ENCODE measurements at places on chromosomes 5 and 9.

GRCh38 chr5:167798448-167798847 is 493.0 kb upstream of the WWC1 start:
- no peak for DNase-seq

DNA sequence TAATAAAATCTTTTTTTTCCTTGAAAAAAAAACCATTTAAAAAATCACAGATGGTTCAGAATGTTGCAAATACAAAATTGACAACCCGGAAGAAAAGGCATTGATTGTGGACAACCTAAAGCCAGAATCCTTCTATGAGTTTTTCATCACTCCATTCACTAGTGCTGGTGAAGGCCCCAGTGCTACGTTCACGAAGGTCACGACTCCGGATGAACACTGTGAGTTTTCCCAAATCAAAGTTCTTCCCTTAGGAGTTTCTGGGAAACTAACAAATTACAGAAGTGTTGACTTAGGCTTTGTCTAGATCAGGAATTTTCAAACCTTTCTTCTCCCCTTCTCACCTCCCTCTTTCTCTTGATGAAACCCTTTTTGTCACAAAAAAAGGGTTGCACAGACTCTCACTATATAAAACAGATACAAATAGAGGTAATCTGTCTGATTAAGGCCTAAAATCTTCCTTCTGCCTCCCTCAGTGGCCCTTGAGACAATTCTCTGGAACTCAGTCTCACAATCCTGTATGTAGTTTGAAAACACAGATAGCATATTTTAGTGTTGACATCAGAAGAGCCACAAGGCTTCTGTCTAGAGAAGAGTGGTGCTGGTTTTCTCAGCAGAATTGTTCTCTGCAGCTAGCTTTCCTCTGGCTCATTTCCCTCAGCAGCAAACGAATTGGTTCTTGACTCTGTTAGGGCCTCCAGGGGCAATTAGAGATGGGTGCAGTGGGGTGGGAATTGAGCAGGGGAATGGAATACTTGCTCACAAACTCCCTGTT is 79.5 kb downstream of the OSMR start:
- no peak for DNase-seq

DNA sequence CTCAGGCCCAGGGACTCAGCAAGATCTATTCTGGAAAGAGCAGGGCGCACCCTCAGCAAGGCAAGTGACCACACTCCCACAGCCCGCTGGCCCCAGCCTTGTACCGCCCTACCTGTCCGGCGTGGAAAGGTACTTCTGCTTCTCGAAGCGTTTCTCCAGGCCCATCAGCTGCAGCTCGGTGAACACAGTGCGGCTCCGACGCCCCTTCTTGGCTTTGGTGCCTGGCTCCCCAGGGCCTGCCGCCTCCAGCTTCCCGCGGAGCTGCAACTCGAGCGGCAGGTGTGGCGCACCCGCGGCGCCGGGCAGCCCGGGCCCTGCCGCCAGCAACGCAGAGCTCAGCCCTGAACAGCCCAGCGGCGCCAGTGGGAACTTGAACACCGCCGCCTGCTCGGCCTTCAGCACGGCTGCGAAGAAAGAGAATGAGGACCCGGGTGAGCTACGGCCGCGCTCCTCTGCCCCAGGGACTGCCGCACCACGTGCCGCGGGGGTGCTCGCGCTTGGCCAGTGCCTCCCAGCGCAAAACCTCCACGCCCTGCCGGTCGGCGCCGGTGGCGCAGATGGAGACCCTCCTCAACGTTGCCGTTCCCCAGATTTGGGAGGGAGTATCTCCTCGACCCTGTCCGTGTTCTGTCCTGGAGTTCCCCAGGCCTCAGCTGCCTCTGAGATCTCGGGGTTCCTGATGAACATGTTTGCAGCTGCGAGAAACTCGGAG is 2.2 kb downstream of the BARX1 start:
- DNase-seq, result no peak

- DNase-seq, result no peak
These were observed 14.4 kb downstream of the ELAVL2 start for GRCh38 chr9:23811633-23812032.

DNA sequence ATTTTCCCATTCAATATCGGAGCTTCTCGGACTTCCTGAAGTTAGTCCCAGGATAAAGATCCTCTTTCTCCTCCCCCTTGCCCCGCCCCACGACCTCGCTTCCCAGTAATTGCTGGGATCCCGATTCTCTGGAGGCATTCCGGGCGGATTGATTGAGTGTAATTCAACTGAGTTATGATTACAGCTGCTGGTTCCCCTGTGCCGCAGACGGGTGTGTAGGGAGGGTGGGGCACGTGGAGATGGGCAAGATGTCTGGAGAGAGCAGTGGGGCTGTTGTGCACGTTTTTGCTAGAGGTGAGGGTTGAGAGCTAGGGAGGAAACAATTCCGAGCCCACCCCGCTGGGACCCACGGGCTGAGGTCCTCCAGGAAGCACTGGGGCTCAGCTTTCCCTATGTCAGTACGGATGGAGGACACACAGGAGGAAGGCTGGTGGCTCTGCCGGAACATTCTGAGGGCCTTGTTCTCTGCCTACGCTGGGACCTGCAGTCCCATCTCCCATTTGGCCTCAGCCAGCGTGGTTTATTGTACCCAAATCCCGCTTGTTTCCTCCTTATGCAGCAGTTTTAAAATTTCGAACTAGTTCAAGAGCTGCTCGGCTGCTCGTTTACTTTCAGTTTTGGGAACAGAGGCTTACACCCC is 2.4 kb upstream of the DMRT2 start:
- no peak for DNase-seq

All from CD8-positive, alpha-beta T cell (primary cell).